Left renal pelvis (tissue), 4 donors: ENCODE measurements at places on chromosomes 13 and 19.
A peak's percentile ranks its signal among the peaks of the same experiment; 100 is the strongest.

- DNase-seq, result no peak
Observed at GRCh38 chr13:93249364-93250306, 23.0 kb downstream of the GPC6 start.

DNA sequence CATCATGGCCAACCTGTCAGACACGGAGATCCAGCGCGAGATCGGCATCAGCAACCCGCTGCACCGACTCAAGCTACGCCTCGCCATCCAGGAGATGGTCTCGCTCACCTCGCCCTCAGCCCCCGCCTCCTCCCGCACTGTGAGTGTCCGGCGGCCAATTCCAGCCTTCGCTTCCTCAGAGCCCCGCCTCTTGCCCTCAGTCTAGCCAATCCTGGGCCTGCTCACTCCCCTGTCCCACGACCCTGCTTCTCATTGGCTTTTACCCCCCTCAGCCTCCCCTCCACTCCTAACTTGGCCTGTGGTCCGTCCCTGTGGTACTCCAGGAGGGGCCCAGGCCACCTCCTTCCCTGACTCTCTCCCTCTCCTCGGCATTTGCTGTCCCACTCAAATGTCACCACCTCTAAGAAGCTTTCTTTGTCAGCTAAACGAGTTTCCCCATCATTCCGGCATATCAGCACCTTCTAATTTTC lies 12.3 kb downstream of the HRC start:
- no peak for DNase-seq

GRCh38 chr13:100521851-100522617 lies 66.6 kb downstream of the GGACT start:
- no peak for DNase-seq

DNA sequence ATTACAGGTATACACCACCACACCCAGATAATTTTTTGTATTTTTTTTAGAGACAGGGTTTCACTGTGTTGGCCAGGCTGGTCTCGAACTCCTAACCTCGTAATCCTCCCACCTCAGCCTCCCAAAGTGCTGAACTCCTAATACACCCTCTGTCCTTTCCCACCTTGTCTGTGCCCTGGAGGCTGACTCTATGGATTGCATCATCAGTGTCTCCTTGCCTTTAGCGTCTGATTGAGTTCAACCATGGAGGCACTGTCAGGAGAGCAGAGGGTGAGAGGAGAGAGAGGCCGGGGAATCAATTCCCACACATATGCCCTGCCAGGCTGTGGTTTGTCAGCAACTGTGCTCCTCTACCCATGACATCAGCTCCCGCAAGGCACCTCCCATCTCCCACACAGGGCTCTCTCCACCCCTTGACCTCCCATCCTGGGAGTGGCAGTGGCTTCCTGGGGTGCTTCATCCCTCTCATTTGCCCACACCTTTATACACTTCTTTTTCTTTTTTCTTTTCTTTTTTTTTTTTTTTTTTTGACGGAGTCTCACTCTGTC lies 12.6 kb upstream of the LILRB4 start:
- DNase-seq, result no peak

DNA sequence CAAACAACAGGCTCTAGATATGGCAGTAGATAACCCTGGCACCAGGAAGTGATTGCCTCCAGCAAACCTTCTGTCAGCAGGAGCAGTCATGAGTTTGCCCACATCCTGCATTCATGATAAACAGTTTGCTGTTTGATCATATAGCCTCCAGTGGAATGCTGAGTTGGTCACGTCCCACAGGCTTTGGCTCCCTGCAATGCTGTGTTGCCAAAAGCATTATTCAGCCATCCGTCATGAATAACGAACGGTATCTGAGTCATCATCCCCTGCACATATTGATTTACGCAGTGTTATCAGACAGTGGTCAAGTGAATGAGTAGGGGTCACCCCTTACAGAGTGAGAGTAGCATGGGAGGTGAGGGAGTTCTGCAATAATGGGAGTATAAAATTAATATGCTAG lies 21.9 kb upstream of the ZNF432 start:
- no peak for DNase-seq

GRCh38 chr19:22545751-22546150 lies 88.4 kb upstream of the ZNF492 start:
- no peak for DNase-seq

GRCh38 chr19:8609279-8610040 lies 1.1 kb downstream of the ADAMTS10 start:
- DNase-seq, result no peak

- DNase-seq, result no peak
Observed at GRCh38 chr19:23776507-23777205, 18.0 kb upstream of the ZNF681 start.

GRCh38 chr13:90315061-90315460 lies 1032.4 kb upstream of the MIR17HG start:
- no peak for DNase-seq

- no peak for DNase-seq
Observed at GRCh38 chr13:52173373-52173772, 14.0 kb upstream of the NEK3 start.

DNA sequence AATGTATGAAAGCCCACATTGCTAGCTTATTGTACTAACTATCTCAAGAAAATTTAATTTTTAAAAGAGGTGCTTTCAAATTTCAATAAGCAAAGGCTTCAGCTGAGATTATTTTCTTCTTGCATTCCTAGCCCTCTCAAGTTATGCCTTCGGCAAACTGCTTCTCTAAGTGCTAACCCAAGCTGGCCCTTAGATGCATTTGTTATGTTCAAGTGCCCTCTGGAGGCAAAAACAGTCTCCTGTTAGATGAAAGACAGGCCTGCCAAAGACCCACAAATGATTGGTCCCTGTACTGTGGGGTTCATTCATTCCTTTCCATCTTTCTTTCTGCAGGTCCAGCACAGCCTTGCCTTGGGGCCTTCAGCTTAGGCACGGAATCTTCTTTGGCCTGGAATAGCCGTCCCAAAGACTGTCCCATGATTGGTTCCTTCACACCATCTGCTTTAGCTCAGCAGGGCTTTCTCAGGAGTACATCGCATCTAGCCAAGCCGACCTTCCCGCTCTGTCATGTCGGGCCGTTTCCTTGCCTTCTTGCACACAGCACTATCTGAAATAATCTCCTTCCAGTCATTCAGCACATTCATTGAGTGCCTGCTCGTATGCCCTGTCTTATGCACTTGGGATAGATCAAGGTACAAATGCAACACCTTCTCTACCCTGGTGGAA lies 26.4 kb upstream of the TPTE2 start:
- peak; percentile 4 for DNase-seq

- no peak for DNase-seq
Observed at GRCh38 chr13:102710261-102710679, 15.4 kb upstream of the METTL21C start.

GRCh38 chr19:43719378-43719868 lies 3.5 kb downstream of the IRGC start:
- no peak for DNase-seq

DNA sequence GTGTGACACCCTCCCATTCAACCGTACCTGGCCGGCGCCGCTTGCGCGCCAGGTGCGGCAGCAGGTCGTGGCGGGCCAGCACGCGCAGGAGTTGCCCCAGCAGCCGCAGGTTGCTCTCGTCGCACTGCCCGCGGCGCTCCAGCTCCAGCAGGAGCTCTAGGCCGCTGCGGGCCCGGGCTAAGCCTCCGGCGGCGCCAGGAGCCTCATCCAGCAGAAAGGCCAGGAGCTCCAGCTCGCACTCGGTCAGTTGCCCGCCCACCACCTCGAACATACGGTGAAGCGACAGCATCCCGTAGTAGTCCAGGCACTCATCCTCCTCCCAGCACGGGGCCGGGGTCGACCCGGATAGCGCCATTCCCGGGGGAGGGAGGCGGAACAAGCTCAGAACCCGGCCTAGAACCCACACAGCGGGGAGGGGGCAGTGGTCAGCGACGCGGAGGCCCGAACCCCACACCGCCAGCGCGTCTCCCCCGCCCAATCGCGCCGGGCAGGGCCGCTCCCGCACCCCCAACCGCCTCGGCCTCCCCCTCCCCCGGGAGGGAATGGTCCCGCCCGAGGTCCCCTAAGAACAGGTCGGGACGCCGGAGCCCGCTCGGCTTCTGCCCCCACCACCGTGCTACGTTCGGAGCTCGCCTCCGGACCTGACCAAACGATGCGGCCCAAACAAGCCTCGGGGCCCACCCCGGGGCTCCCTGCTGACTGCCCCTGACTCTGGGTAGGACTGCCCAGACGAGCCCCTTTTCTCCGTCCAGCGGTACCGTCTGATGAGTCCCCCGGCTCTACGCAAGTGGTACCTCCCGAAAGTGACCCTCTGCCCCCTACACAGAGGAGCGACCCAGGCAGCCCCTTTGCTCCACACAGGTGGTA lies 591 bp downstream of the DEDD2 start:
- DNase-seq, result peak; percentile 35
